Liver (tissue), 10 donors: ENCODE measurements at places on chromosomes 11 and 22.

DNA sequence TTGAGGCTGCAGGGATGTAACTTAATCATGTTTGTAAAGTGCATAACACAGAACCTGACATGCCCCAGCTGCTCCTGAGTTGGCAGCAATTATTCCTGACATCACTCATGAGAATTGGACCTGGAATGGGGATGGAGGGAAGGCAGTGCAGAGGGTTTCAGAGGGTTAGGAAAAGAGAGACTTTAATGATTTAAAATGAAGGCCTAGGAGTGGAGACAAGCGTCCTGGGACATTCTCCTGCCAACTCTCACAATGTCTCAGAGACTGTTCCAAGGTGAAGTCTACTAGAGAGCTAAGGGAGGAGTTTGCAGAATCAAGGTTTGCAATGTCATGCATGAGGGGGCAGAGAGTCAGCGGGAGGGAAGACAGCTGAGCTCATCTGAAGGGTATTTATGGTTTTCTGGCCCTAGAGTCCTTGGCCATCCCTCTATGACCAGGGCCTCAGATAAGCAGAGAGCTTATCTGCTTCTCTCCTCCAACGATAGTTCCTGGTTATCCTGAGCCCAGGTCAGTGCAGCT is 36.9 kb downstream of the GGTLC2 start:
- DNase-seq, result no peak

- DNase-seq, result peak; percentile 76
Observed at GRCh38 chr22:24175160-24175808, 6.0 kb upstream of the SUSD2 start.

- DNase-seq, result no peak
Observed at GRCh38 chr11:106197438-106197837, 120.0 kb downstream of the AASDHPPT start.

- no peak for DNase-seq
Observed at GRCh38 chr11:83069441-83070043, 2.2 kb downstream of the RAB30 start.

GRCh38 chr11:60977836-60978235 is 6.4 kb downstream of the CD6 start:
- no peak for DNase-seq
